ENCODE measurements at places on chromosomes 4 and X.

GRCh38 chr4:126230269-126230668, 915.5 kb downstream of the FAT4 start:
- DNase-seq: no peak

DNA sequence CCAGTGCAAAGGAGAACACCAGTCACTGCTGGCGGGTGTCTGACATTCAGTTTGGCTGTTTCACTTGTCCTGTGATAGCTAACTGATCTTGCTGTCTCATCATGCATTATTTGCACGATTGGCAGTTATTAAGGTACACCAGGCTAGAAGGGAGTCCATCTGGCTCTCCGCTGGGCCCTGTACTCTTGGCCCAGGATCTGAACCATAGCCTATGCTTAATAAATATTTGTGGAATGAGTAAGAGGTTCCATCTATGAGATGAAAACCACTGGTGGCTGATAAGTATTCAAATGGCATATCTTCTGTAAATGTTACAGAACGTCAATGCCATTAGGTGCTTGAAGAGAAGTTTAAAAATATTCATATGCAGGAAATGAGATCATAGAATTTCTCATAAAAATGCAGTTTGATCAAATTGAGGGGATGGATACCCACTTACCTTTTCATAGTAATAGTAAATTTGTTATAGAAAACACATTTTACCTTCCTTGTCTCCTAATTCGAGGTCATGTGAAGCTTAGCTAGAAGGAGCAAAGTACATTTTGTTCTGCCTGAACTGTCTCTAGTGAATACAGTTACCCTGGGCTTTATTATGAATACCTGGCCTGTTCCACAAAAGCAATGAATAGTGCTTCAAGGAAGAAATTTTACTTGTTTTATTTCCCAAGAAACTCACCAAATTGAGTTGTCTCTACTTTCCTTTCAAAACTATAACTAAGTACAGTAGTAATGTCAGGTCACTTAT, 213.5 kb downstream of the CBR4 start:
- DNase-seq: no peak

DNA sequence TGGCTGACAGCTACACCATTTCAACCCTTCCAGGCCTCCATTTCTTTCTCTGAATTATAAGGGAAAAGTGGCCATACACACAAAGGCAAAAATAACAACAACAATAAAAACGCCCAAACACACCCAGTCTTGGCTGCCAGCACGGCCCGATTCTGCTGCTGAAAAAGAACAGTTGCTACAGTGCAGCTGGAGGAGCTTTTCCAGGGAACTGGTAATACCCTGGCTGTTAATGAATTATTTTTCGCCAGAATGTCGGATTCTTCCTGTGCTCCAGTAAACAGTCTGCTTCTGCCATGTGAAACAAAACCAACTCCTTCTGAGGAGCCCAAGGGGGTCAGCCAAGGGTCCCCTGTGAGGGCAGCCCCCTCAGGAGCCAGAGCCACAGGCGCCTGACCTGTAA, 6.6 kb downstream of the RAI2 start:
- DNase-seq: no peak

- DNase-seq: no peak
These were observed 167.5 kb upstream of the BOD1L1 start for GRCh38 chr4:13794819-13795565.

DNA sequence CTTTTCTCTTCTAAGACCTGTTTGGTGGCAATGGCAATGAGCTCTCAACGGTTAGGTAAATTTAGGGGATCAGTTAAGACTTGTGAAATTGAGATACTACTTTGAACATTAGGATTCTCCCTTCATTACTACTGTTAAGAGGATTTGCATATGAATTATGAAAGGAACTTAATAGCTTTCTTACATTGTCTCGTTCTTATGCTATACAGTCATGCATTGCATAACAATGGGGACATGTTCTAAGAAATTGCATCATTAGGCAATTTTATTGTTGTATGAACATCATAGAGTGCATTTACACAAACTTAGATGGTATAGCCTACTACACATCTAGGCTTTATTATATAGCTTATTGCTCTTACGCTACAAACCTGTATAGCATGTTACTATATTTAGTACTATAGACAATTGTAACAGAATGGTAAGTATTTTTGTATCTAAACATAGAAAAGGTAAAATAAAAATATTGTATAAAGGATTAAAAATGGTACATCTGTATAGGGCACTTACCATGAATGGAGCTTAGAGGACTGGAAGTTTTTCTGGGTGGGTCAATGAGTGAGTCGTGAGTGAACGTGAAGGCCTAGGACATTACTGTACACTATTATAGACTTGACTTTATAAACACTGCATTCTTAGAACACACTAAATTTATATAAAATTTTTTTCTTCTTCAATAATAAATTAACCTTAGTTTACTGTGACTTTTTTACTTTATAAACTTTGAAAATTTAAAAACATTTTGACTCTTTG, 62.5 kb downstream of the PAQR3 start:
- no peak for DNase-seq

DNA sequence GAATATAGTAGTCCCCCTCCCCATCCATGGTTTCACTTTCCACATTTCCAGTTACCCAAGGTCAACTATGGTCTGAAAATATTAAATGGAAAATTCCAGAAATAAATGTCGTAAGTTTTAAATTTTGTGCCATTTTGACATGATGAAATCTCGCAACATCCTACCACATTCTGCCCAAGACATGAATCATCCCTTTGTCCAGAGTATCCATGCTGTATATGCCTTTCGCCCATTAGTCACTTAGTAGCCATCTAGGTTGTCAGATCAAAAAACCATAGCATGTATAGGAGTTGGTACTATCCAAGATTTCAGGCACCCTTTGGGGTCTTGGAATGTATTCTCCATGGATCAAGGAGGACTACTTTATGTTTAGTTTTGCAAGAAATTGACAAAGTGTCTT, 8.3 kb downstream of the PRRG1 start:
- DNase-seq: no peak

DNA sequence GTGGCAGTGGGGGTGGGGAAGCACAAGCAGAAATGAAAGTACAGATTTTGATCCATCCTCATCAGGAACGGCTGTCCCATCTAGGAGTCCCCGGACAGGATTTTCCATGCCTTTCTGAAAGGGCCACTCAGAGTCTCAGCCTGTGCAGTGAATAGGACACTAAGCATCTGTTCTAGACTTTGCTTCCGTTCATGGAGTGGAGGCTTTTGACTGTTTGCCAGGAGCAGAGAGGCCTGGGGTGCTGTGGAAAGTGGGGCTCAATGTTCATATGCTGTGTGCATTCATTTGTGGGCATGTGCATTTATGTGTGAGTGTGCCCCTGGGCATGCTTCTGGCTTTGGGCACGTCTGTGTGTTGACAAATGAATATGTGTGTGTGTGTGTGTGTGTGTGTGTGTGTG, 25.6 kb upstream of the MAMLD1 start:
- no peak for DNase-seq

DNA sequence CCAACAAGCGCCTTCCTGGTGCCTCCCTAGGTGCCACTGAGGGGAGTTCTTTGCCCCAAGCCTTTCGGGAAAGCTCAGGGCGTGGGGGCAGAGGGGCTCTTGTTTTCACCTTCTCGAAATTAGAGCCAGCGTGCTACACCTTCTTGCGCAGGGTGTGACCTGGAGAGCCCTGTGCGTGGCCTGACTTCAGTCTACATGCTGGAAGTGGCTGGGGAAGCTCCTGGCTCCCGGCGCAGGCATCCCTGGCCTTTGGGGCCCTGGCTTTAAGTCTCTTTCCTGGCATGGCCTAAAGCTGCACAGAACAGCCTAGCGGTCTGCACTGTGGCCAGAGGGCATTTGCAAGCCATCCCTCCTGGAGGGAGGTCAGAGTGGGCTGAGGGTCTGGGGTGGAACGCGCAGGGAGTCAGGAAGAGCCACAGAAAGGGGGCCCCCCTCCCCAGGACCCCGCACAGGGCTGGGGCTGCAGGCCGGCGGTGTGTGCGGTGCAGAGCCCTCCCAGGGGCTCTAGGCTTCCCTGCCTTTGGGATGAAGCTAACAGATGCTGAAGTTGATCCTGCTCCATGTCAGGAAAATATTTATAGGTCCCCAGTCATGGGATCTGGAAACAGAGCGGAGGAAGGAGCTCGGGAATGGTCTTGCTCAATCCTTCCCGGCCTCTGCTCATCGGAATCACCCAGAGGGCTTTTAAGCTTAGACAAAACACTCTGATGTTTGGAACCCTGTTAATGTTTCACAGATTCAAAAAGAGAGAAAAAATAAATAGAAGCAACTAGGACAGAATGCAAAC, 781 bp upstream of the SPON2 start:
- no peak for DNase-seq

Measured in epithelial cell of prostate (primary cell).